ENCODE measurements at places on chromosomes 7 and 10.
A peak's percentile ranks its signal among the peaks of the same experiment; 100 is the strongest.

DNA sequence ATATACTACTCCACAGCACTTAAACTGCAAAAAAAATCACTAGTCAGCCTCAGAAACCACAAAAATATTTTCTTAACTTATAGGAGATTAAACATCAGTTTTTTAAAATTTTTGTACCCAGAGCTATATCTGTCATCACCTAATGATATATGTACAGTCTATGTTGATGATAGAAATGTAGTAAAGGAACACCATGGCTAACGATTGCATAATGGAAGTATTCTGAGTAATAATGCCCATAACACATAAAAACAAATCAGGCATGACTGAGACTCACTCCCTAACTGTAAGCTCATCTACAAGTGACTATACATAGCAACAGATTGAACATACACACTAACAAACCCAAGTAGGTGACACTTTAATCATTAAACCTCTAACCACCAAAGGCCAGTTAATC, 51.3 kb downstream of the TSPAN12 start:
- DNase-seq, result no peak

DNA sequence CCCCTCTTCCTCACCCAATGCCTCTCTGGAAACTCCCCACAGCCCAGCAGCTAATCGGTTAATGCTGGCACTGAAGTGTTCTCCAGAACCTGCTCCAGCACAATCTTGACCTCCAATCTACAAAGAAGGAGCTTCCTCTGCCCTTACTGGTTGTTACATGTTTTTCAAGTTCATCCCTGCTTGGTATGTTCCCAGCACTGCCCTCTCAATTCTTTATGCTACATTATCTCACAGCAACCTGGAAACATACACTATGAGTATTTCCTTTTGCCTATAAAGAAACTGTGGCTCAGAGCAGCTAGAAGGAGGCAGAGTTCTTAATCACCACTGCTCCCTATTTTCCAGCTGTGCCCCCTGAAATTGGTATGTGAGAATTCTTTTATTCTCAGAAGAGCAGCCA, 84.1 kb upstream of the KMT2E start:
- DNase-seq, result no peak

- no peak for DNase-seq
Observed at GRCh38 chr7:27515933-27516332, 146.8 kb downstream of the HIBADH start.

- DNase-seq, result peak; percentile 29
Observed at GRCh38 chr7:124201768-124202349, 169.0 kb upstream of the TMEM229A start.

All from EL (cell line).